ENCODE measurements at places on chromosomes 2 and 18.
A peak's percentile ranks its signal among the peaks of the same experiment; 100 is the strongest.

- DNase-seq = no peak
Observed at GRCh38 chr2:29780906-29781305, 140.5 kb downstream of the ALK start.

DNA sequence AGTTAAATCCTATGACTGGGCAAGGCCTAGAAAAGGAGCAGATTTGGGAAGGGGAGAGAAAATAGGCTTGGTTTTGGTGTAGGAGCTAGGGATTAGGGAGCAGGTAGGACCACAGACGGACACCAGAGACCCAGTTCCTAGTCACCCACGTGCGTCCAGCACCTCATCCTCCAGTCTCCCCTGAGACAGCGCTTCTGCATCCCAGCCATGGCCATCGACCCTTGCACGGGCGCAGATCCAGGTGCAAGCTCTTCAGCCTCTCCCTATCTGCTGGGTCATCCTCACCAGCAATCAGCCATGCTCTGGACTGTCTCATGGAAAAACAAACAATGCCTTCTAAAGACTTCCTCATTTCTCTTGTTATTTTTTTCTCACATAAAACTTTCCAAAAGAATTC lies 246.8 kb upstream of the RAB6C start:
- no peak for DNase-seq

DNA sequence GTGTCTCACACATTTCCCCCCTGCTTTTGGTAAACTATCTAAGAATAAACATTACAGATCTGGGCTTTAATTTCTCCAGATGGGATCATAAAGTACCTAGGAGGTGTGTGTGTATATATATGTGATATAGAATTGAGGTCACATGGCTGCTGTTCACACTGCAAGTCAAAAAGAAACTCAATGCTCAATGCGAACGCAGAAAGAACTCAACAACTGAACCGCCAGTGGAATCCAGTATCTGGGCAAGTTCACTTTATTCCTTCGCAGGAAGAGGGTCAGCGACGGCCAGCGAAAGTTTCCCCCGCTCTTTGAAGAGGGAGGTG lies 17.7 kb downstream of the POU3F3 start:
- no peak for DNase-seq

- no peak for DNase-seq
Observed at GRCh38 chr2:71275939-71276310, 49.0 kb upstream of the PAIP2B start.

DNA sequence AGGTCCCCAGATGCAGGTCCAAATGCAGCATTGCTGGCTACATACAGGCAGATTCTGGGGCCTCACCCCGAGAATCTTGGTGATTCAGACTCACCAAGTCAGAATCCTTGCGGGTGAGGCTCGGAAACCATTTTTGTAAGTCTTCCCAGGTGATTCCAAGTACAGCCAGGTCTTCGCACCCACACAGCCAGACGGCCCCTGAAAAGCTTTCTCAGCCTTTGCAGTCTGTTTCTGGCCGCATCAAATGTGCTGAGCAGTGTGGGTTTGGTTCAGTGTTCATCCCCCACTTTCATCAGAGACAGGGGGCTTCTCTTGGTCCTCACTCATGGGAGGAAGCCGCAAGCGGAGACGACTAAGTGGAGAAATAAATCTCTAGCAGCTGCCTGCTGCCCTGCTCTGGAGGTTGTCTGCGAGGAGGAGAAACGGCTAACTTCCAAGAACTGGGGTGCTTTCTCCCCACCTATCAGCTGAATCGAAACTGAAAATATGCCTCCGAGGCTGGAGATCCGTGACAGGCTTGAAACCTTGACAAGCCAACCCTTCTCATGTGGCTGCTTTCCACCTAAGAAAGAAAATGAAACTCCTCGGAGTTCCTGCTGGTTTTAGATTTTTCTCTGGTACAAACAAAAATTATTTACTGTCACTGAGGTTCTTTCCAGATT lies 8.9 kb upstream of the TMEM185B start:
- peak; percentile 69 for DNase-seq

GRCh38 chr2:38416296-38417036 lies 39.4 kb upstream of the ATL2 start:
- DNase-seq = no peak

GRCh38 chr2:7672027-7672684 lies 754.9 kb downstream of the RNF144A start:
- DNase-seq = no peak

- no peak for DNase-seq
Observed at GRCh38 chr2:65395621-65396347, 36.6 kb downstream of the SPRED2 start.
